NCI-H187 (cell line): ENCODE measurements at places on chromosomes 11 and 22.

- no peak for DNase-seq
Observed at GRCh38 chr11:3840004-3840869, 522 bp downstream of the RHOG start.

GRCh38 chr11:19967787-19968186, 192.5 kb downstream of the DBX1 start:
- no peak for DNase-seq

GRCh38 chr11:96074551-96075310, 150.8 kb upstream of the MTMR2 start:
- DNase-seq = no peak

GRCh38 chr11:121606354-121606753, 153.6 kb upstream of the SORL1-AS1 start:
- no peak for DNase-seq

- DNase-seq = no peak
Observed at GRCh38 chr11:15118431-15118830, 3.7 kb downstream of the INSC start.
